Stimulated activated CD8-positive, alpha-beta memory T cell treated with anti-CD3 and anti-CD28 coated beads, Interleukin-4, amount 100 ng/mL, for 1 hour (primary cell): ENCODE measurements at places on chromosomes 7 and 10.

- no peak for DNase-seq
Measured at GRCh38 chr7:151558575-151558974, 38.9 kb upstream of the RHEB start.

GRCh38 chr10:70827086-70827757, 11.5 kb downstream of the SGPL1 start:
- DNase-seq, result no peak

DNA sequence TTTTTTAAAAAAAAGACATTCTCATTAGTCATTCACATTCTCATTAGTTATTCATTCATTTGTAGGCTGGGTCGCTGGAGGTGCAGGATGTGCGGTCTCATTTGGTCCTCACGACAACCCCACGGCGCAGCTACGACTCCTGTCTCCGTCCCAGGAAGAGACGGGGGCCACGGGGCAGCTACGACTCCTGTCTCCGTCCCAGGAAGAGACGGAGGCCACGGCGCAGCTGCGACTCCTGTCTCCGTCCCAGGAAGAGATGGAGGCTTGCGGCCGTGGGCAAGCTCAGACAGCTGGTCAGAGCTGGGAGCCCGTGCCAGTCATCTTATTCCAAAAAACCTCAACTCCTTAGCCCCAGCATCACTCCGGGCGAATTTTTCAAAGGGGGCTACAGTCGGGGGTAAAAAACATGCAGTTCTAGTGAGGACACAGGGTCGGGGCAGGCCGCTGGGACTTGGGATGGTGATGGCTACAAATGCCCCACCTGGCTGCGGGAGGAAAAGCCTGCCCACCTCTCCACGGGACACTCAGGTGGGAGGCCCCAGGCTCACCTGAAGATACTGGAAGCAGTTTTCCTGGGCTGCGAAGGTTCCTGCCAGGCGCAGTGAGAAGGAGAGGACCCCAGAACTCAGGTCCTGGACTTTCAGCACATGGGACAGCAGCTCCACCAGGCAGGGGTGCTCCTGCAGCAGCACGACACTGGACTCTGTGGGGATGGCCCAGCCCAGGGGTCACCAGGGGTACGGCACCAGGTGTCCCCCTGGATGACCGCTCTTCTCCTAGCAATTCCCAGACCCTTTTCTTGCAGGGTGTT, 8.3 kb downstream of the BRAT1 start:
- DNase-seq, result no peak

- DNase-seq, result no peak
Measured at GRCh38 chr7:43560742-43561330, 22.1 kb upstream of the STK17A start.

- DNase-seq, result no peak
Measured at GRCh38 chr7:80552031-80552694, 40.3 kb upstream of the GNAT3 start.
